ENCODE measurements at places on chromosomes 7 and 10.

- no peak for DNase-seq
These were observed 76.8 kb upstream of the NKX6-2 start for GRCh38 chr10:132862485-132863420.

GRCh38 chr7:141409801-141410329 is 141.3 kb upstream of the AGK start:
- no peak for DNase-seq

GRCh38 chr10:73253225-73253555 is 746 bp upstream of the MRPS16 start:
- DNase-seq = no peak

- DNase-seq = no peak
These were observed 110.0 kb downstream of the SPAG6 start for GRCh38 chr10:22455068-22455857.

DNA sequence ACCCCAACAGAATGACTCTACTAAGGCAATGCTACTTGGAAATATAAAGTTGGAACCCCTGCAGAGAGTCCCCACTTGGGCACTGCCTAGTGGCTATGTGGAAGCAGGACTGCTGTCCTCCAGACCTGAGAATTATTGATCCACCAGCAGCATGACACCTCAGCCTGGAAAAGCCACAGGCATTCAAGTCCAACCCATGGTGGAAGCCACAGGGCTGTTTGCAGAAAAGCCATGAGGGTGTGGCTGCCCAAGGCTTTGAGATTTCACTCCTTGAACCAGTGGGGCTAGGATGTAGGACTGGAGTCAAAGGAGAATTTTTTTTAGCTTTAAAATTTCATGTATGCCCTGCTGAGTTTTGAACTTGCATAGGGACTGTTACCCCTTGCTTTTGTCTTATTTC is 13.6 kb upstream of the GHRHR start:
- DNase-seq = no peak

- DNase-seq = no peak
These were observed 19.4 kb downstream of the PFKFB3 start for GRCh38 chr10:6221971-6222751.

DNA sequence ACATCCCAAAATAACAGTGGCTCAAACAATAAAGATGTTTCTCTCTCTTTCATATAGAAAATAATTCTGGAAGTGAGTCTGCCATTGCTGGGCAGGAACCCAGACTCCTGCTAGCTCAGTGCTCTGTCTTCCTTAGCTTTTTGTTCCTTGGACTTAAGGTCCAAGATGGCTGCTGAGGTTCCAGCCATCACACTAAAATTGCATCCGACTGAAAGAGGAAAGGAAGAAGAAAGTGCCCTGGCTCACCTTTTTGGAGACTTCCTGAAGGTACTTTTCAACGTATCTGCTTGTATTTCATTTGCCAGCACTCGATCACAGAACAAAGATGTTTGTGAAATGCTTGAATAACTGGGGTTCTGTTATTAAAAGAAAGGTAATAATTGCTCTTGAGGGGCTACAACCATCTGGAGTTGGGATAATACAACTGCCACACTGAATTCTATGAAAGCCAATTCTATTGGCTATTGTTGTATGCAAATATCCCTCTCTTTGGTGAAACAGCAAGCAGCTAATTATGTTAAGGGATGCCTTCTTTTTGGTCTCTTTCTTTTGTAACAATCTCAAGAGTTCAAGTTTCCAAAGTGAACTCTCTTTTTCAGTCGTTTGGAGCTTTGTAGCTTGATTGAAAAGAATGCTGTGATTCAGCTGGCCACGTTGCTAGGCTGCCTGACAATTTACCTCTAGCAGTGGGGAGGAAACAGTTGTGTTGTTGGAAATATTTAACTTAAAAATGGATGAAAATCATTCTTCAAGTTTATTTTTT is 83.9 kb downstream of the BAMBI start:
- no peak for DNase-seq

Measured in cortex of kidney (tissue), 1 donor.